ENCODE measurements at places on chromosomes 1 and 21. TPM values are rescaled to one million over a fixed set of nuclear protein-coding genes. Genes with fewer than 3 reads are reported as not detected.
A peak's percentile ranks its signal among the peaks of the same experiment; 100 is the strongest.

- ATAC-seq: peak; percentile 73
These were observed 1.6 kb downstream of the COL11A1 start for GRCh38 chr1:103106426-103107341.

TCEA3 gene
- total RNA-seq: 45.8 TPM

DNA sequence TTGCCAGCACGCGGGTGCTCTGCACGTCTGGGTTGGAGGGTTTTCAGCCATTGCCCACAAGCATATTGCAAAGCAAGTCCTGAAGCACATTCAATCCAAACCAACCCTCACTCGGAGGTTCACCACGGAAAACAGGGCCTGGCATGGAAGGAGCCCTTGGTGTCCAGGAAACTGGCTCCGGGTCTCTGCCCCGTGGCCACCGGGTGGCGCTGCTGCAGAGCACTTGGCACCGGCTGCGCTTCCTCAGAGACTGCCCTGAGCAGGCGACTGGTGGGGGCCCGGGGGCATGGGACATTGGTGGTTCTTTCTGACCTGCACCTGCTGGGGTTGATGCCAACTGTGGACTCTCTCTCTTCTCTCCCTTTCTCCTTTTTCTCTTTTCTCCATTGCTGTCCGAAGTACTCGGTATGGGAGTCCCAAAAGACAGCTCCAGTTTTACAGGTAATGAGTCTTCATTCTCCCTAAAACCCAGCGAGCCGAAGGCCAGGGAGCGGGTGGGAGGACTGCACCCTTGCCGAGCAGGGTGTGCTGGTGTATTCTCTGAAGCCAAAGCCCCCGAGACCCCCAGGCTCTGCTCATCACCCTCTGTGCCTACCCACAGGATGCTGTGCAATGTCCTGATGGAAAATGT lies 4.1 kb upstream of the KCNAB2 start:
- ATAC-seq: no peak

OR10J1 gene
- total RNA-seq: not detected

DNMT3L gene
- total RNA-seq: not detected

GRCh38 chr1:228094432-228095016 lies 8.6 kb downstream of the C1orf35 start:
- ATAC-seq: no peak

All from gastroesophageal sphincter (tissue), 4 donors.